T1000 (cell line): ENCODE measurements at places on chromosomes 7 and 10.

DNA sequence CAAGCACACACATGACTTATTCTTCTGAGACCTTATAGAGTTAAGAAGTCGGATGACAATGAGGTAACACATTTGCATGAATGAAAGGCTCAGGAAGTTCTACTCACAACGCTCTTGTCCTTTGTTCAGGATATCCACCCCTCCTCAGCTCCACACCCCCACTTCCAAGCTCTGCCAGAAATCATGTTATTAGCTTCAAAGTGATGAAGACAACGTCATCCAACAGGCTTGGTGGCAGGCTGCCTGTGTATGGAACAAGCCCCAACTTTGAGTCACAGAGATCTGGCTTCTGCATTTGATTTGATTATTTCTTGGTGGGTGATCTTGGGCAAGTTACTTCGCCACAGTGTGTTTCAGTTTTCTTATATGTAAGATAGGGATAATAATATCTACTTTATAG lies 12.4 kb upstream of the BMPER start:
- DNase-seq, result no peak

DNA sequence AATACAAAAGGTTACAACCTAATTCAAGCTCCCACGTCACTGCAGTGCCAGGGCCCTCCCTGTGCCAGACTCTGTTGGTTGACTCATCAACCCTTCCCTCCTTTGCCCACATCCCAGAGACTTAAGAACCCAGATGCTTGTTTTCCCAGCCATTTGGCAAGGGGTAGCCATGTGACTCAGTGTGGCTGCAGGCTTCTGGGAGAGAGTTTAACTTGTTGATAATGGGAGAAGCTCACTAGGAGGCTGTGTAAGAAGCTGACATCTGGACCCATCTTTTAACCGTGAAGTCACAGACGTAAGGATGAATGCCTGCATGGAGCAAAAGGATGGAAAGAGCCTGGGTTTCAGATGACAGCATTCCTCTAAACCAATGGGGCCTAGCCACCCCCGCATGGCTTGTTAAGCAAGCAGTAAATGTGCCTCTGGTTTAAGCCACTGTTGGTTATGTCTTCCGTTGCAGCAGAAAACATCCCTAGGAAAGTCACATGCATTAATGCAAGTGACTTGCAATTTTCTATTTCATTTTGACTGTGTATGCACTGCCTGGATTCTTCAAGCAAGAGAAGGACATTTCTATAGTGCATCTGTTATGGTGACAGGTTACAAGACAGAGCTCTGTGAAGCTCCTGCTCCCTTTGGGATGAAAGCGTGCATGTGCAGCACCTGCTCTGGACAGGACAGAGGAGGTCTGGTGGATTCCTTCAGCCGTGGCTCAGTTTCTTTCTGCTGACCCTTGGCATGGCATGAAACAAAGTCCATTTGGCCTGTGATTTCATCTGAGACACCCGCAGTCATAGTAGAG lies 57.5 kb upstream of the CREB5 start:
- peak; percentile 83 for DNase-seq

GRCh38 chr7:153838591-153838990 lies 213.6 kb upstream of the DPP6 start:
- no peak for DNase-seq

DNA sequence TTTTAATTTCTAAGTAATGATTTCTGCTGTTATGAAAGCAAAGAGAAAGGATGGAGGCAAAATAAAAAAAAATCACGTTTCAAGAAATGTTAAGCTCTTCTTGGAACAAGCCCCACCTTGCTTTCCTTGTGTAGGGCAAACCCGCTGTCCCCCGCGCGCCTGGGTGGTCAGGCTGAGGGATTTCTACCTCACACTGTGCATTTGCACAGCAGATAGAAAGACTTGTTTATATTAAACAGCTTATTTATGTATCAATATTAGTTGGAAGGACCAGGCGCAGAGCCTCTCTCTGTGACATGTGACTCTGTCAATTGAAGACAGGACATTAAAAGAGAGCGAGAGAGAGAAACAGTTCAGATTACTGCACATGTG lies 2.4 kb downstream of the ADRB1 start:
- DNase-seq, result no peak

DNA sequence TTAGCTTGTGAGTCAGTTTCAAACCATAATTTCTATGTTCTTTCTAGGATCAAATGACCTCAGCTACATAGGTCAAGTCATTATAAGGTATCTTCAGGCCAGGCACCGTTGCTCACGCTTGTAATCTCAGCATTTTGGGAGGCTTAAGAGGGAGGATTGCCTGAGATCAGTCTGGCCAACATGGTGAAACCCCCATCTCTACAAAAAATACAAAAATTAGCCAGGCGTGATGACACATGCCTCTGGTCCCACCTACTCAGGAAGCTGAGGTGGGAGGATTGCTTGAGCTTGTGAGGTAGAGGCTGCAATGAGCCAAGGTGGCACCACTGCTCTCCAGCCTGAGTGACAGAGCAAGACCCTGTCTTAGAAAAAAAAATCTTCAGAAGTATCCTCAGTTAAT lies 362.3 kb downstream of the GATA3 start:
- no peak for DNase-seq

- DNase-seq, result no peak
These were observed 1599.9 kb upstream of the LRRTM3 start for GRCh38 chr10:65325913-65326312.

DNA sequence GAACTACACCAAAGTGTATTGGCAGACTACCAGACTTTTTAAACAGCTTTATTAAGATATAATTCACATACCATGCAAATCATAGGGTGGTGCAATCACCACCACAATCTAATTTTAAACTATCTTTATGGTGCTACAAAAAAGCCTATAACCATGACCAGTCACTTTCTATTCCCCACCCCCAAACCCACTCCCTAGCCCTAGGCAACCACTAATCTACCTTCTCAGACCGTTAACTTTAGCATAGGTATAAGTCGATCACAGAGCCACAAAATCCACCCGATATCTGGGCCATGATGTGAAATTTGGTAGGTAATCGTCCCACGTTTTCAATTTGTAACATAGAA lies 536 bp upstream of the POM121 start:
- DNase-seq, result no peak

GRCh38 chr7:109246330-109247077 lies 676.8 kb downstream of the DNAJB9 start:
- peak; percentile 27 for DNase-seq

DNA sequence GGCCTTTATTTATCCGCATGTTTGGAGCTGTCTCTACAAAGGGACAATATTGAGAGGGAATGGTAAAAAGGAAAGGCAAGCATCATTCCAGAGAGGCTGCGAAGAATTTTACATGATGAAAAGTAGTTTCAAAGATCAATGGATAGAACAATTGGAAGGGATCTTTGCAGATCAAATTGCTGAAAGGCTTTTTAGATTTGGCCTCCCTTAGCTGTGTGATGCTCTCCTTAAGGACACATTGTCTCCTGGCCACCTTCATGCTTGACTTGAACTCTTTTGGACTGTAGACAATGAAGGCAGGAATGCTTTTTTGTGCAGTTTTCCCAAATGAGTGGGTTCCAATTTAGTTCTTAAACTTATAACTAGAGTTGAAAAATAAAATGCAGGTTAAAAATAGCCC lies 344.7 kb downstream of the ARL4A start:
- DNase-seq, result no peak

GRCh38 chr10:1247598-1248261 lies 191.5 kb downstream of the WDR37 start:
- no peak for DNase-seq

GRCh38 chr7:131508754-131509486 lies 47.5 kb downstream of the PODXL start:
- no peak for DNase-seq

- DNase-seq, result no peak
These were observed 319.7 kb downstream of the SNX13 start for GRCh38 chr7:17620566-17620965.

DNA sequence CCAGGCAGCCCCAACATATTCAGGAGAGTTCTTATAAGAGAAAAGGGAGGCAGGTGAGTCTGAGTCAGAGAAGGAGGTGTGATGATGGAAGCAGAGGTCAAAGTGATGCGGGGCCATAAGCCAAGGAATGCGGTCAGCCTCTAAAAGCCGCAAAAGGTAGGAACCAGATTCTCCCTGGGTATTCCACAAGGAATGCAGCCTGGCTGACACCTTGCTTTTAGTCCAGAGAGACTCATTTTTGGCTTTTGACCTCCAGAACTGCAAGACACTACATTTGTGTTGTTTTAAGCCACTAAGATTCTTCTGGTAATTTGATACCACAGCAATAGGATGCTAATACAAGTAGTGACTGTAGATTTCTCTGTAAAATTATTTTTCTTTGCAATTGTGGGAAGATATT lies 151.5 kb upstream of the EEPD1 start:
- no peak for DNase-seq

- no peak for DNase-seq
These were observed 215.6 kb downstream of the CCSER2 start for GRCh38 chr10:84543948-84544347.

DNA sequence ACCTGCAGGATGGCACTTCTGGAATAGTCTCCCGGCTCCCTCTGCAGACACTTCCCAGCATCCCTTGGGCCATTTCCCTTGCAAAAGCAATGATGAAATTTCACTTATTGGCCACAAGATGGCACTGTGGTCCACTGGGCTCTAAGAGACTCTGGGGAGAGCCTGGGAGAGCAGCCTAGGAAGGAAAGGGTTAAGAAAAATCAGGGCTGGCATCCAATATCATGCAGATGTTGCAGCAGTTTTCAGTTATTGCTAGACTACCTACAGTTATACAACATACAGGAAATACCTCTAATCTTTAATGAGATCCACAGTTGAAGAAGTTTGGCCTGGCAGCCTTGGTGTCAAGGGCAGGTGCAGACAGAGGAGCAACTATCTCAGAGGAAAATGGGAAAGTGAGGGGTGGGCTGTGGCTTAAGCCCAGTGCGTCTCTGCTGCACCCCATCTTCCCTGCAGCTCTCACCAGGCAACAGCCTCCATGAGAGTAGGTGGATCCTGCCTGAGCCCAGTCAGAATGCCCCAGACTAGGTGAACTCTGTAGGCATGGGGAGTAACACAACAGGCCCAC lies 100.2 kb upstream of the PRSS58 start:
- peak; percentile 13 for DNase-seq

GRCh38 chr10:52541006-52541473 lies 227.0 kb downstream of the DKK1 start:
- no peak for DNase-seq
